ENCODE measurements at places on chromosomes 11 and 22. TPM values are rescaled to one million over a fixed set of nuclear protein-coding genes. Genes with fewer than 3 reads are reported as not detected.

DNA sequence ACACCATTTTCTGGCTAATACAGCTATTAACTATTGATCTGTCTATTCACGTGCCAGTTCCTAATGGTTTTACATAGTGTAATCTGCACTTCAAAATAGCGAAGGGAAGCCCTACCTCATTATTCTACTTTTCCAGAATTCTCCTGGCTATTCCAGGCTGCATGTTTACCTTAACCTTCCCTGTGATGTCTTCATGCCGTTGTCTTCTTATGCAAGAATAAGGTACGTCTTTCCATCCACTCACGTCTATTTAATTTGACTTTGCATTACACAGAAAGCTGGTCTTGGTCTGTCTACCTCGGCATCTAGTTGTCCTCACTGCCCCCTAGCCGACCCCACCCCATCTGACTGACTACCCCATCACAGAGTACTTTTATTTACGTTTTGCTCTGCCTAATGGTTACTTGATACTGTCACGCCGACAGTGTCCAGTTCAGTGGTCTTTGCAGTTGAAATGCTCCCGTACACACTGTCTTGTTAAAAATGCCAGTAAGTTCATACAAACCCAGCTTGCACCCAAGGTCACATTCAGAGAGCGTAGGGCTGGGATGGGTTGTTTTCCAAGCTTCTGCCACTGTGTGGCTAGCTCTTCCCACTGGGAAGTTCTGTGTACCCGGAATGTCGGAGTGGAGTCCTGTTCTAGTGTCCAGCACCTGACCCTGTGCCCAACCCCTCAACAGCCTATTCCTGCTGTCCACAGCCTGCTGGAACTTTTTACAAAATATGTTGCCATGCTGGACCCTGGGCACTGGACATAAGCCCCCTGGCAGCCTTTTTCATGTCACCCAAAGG, 15.0 kb downstream of the NEAT1 start:
- H3K4me1 ChIP-seq = peaks cover 8% of the 10 kb centered on the region
- H3K4me3 ChIP-seq = no peak overlapping the region
- peaks cover 2% of the 10 kb centered on the region for H3K27me3 ChIP-seq
- DNase-seq = no peak

- no peak for DNase-seq
- H3K36me3 ChIP-seq = no peaks in the 10 kb centered on the region
- H3K4me1 ChIP-seq = no peaks in the 10 kb centered on the region
- H3K27me3 ChIP-seq = peaks cover 6% of the 10 kb centered on the region
Measured at GRCh38 chr11:70002433-70002832, 75.7 kb upstream of the ANO1 start.

DNA sequence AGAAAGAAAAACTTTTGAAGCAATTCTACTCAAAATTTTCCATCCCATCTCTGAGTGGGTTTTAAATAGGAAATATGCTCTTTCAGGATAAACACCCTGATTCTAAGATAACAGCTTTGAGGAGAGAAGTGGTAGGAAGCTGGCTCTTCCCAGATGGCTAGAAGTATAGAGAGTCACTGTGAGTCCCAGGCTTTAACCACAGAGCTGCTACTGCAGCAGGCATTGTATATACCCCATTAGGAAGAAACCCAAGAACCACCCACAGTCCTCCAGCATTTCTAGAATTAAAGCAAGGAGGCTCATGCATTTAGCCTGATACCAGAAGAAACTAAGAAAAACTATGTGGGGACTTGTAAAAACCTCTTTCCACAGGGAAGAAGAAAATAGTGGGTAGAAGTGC, 1405.6 kb upstream of the TENM4 start:
- no peak for DNase-seq
- H3K4me1 ChIP-seq = peaks cover 10% of the 10 kb centered on the region
- no peak overlapping the region for H3K27ac ChIP-seq
- H3K4me3 ChIP-seq = no peak overlapping the region
- H3K36me3 ChIP-seq = no peaks in the 10 kb centered on the region
- H3K27me3 ChIP-seq = no peaks in the 10 kb centered on the region

DNA sequence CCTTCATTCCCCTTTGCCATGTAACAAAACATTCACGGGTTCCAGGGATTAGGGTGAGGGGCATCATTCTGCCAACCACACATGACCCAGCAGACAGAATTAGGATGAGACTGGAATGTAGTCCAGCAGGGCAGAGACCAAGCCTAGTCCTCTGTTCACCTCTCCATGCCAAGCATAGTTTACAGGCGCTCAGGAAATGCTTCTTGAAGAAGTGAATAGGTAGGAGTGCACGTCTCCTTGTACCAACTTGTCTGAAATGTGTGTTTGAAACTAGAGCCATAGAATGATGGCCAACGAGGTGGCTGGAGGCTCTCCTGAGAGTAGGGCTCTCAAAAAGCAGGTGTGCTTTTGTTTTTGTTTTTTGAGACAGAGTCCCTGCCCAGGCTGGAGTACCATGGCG, 8.2 kb downstream of the SPINDOC start:
- no peak for DNase-seq
- peaks cover 7% of the 10 kb centered on the region for H3K27me3 ChIP-seq
- no peak overlapping the region for H3K4me3 ChIP-seq
- H3K27ac ChIP-seq = no peak overlapping the region

The SCGB1C1 gene
- not detected for total RNA-seq

The NLRP10 gene
- total RNA-seq = not detected

The ADM gene
- total RNA-seq = 0.22 TPM

The TBX1 gene
- 2.4 TPM for total RNA-seq

The CDC42BPG gene
- 2.3 TPM for total RNA-seq
